ENCODE measurements at places on chromosomes 5 and 9.

DNA sequence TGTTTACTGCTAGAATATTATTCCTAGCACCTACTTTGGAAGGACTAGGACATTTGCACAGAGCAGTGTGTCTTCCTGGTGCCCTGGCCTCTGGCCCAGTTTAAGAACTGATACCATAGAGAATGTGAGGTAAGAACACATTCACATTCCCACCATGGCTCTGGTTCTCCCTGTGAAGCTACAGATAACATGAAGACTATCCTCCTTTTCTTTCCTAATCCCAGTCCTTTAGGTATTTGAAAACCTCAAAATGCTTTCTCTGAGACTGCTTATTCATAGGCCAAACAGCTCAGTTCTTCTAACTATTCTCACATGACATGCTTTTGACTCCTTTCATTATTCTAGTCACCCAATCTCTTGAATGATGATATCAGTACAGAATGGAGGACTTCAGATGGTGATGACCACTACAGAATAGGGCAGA, 11.9 kb downstream of the FAM219A start:
- DNase-seq, result no peak

DNA sequence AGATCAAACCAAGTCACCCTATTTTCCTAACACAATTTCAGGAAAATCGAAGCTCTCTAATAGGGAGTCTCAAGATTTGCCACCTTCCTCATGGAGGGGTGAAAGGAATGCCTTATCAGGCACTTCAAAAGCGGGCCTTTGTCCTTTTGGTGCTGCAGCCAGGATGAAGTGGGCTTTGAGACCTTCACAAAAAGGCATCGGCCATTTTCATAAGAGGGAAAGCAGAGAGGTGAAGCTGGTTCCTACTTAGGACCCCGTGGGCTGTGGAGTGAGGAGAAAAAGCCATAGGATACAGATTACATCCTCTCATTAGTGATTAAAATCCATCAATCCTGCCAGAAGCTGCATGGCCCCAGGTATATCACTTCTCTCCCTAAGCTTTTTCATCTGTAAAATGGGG, 859 bp downstream of the CDKN2AIPNL start:
- DNase-seq, result no peak

- no peak for DNase-seq
These were observed 182.9 kb upstream of the NUDT12 start for GRCh38 chr5:103745353-103746065.

DNA sequence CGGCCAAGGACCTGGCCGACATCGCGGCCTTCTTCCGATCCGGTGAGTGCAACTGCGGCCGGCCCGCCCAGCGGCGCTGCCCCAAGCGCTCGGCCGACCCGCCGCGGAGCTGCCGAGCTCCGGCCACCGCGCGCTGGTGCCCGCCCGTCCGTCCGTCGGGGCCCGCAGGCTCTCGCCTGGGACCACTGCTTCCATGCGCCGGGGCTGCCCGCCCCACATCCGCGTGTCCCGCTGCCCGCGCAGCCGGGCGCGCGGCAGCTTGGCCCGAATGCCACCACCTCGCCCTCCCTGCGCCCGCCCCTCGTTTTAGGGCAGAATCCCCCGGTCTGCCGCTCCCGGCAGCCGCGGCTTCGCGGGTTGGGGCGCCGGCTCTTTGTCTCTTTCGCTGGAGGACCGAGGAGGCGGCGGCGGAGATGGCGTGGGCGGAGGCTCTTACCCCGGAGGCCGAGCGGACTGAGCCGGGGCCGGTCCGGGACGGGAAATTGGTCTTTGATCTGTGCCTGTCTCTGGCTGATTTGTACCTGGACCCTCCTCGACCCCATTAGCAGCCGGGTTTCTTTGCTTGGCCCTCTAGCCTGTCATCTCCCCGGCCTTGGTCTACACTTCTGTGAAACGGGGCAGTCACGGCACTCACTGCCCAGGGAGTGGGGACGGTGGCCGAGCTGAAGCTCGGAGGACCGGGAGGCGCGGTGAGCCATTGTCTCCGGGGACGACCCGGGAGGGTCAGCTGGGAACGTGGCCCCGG, 871 bp downstream of the TRIO start:
- DNase-seq, result peak; percentile 62

GRCh38 chr5:118592229-118593002, 395.9 kb downstream of the DTWD2 start:
- no peak for DNase-seq

DNA sequence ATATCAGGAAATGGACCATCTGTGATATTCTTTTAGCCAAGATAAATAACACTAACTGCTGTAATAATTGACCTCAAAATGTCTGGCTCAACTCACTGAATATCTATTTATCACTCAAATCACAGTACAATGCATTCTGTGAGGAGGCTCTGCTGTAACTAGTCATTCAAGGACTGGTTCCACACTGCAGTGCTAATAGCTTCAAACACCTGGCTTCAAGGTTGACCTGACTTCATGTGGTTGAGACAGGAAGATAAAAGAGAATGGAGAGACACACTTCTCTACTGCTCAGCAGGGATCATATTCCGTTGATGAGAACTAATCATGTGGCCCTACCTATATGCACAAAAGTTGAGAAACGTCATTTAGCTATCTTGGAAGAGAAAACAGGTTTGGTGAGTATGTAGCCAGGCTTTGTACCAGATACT, 3.4 kb upstream of the RHOBTB3 start:
- no peak for DNase-seq

DNA sequence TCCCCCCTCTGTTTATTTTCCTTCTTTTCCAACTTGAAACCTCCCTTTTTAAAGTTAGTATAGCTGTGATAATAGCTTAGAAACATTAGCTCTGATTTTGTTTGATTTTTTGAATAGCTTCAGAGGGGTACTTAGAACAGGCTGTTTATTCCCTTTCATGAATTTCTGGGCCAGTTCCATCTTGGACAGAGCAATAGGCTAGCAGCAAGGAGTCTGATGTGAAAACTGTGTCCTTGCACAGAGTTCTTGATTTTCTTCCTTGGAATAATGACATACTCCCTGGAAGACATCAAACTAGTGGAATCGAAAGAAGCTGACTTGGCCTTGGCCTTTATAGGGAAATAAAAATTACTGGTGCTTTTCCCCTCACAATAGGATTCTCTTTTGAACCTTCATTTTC, 32.9 kb downstream of the NTRK2 start:
- DNase-seq, result no peak

Data from suppressor macrophage treated with lipopolysaccharide for 1 hour (primary cell).